Activated T-helper 1 cell treated with anti-CD3 and anti-CD28 coated beads, Interleukin-12 subunit alpha, Interleukin-12 subunit beta, Interleukin-2, Interleukin-4 antibody, amounts not matched to agents 30 ng/mL and 10 ng/mL and 1 ng/mL, durations not matched to agents 14 hours and 24 hours and 36 hours (primary cell): ENCODE measurements at places on chromosomes 4 and X.

DNA sequence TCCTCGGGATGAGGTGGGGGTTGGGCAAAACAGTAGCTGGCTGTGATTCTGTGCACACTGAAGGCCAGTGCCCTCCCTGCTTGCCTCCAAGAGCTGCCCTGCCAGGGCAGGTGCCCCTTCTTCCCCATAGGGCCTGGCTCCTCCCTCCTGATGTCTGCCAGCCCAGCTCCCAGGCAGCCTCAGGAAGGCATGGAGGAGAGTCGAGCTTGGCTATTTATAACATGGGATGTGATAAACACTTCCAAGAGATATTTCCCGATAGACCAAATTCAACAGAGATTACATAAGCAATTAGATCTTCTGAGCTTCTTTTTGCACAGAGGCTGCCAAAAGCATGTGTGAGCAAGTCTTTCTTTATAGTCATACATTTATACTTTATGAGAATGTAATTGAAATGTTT is 45.3 kb upstream of the PJA1 start:
- DNase-seq = no peak

- no peak for DNase-seq
These were observed 448.2 kb downstream of the PCDH10 start for GRCh38 chr4:133597251-133597650.

- no peak for DNase-seq
These were observed 73.1 kb downstream of the FAT1 start for GRCh38 chr4:186650401-186651180.

DNA sequence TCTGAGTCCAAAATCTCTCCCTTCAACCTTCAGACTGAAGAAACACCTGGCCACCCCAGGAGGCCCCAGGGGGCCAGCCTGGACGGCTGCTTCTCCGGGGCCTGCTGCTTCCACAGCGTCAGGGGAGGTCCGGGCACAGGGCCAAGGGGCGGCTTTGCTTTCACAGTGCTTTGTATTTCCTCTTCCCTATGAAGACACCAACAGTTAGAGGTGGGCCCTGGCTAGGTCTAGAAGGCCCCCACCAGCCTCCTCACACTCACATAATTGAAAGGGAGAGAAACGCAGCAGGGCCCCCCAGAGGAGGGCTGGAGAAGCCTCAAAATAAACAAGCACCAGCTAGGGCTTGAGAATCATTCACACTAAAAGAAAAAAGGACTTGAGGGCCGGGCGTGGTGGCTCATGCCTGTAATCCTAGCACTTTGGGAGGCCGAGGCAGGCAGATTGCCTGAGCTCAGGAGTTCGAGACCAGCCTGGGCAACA is 17.8 kb downstream of the SCD5 start:
- no peak for DNase-seq

GRCh38 chr4:182143822-182144625 is 99.2 kb upstream of the TENM3 start:
- DNase-seq = no peak

GRCh38 chr4:121594796-121595526 is 101.8 kb downstream of the ANXA5 start:
- DNase-seq = no peak

DNA sequence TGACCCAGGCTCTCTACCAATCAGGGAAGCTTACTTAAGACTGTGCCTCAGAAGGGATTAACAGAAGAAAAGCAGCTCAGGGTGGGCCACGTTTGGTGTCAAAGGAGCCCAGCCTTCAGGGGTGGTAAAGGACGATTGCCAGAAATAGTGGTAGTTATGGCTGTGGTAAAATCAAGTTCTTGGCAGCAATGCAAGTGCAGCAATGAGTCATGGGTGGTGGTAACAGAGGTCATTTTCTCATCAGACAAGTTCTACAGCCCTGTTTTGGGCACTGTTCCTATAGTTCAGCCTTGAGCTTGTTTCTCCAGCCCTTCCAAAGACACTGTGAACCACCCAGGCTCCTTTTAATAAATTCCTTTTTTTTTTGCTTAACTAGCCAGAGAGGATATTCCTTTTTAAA is 120.3 kb downstream of the EFHC2 start:
- no peak for DNase-seq

- DNase-seq = no peak
These were observed at the start of gene DUSP9 for GRCh38 chrX:153646620-153647373. Gene DUSP9 (plus strand): TSS chrX:153647203. CDS start chrX:153647954, 751 bp downstream.

GRCh38 chr4:68655764-68656444 is 14.5 kb downstream of the UGT2B15 start:
- DNase-seq = no peak

DNA sequence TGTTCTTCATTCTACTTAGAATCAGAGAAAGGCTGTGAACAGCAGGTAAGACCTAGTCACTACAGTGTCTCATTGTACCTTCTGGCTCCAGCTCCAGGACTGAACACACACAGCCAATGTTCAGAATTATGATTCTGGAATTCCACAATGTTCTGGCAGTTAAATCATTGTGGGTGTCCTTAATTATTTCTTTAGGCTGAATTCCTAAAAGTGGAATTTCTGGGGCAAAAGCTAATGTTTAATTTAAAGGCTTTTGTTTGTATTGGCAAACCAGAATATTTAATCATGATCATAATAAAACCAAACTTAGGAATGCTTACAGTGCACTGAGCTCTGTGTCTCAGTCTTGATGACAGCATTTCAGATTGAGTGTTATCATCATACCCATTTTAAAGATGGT is 67.0 kb upstream of the FAT1 start:
- DNase-seq = no peak

- no peak for DNase-seq
These were observed 21.1 kb downstream of the SYTL4 start for GRCh38 chrX:100710816-100711215.

GRCh38 chrX:23195761-23196160 is 138.9 kb upstream of the PTCHD1 start:
- no peak for DNase-seq

DNA sequence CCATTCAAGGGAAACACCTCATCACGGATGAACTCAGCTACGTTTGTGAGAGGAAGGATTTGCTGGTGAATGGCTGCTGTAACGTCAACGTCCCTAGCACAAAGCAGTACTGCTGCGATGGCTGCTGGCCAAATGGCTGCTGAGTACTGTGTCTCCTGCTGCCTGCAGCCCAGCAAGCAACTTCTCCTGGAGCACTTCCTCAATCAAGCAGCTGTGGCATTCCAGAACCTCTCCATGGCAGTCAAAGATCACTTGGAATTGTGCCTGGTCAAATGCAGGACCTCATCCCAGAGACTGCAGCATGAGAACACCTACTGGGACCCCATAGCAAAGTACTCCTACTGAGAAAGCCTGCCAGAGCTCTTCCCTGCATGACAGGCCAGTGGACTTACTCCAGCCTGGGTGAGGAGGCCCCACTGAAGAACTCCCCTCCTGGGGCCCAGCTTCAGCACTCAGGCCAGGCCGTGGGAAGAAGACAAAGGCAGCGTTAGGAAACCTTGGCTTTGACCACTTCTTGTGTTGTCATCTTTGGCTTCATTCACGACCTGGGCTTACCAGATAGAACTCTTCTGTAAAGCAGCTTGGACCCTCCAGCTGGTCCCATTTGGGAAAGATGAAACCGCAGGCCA is 244.3 kb downstream of the RBMX2 start:
- DNase-seq = no peak

- no peak for DNase-seq
These were observed 24.8 kb downstream of the CXCL1 start for GRCh38 chr4:73894001-73894400.
